Muscle of arm (tissue), 14 donors: ENCODE measurements at places on chromosomes 5 and 9. TPM values are rescaled to one million over a fixed set of nuclear protein-coding genes. Genes with fewer than 3 reads are reported as not detected.
A peak's percentile ranks its signal among the peaks of the same experiment; 100 is the strongest.

DNA sequence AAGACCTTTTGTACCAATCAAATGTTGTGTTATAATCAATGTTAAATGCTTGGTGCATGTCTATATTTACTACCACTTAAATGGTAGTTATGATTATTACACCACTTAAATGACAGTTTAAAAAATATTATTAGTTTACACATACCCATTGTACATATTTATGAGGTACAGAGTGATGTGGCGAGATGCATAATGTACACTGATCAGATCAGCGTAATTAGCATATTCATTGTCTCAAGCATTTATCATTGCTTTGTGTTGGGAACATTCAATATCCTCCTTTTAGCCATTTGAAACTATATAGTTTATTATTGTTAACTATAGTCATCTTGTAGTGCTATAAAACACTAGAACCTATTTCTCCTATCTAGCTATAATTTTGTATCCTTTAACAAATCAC, 434.4 kb upstream of the ACTBL2 start:
- no peak for DNase-seq

GRCh38 chr9:115944166-115944948, 209.2 kb upstream of the PAPPA start:
- DNase-seq, result peak; percentile 54

GRCh38 chr5:181211208-181211607, 6.2 kb upstream of the TRIM7 start:
- DNase-seq, result no peak

- no peak for DNase-seq
These were observed 335 bp downstream of the ROPN1L start for GRCh38 chr5:10441992-10442435.

DNA sequence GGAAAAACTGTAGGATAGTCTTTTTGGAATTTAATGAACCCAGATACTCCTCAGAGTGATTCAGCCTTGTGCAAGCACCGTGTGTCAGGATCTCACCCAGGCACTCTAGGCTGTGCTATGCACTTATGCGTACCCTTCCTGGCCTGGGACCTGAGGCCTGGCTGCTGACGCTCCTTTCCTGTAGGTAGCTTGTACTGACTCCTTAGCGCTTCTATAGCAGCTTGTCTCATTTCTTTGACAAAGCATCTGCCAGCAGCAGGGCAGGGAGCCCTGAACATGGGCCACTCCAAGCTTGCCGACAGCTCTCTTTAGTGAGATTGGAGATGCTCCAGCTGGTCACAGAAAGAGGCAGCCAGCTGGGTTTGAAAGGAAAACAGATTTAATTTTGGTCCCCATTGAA, 147.3 kb downstream of the SGCD start:
- DNase-seq, result peak; percentile 40

GRCh38 chr9:11833056-11833455, 860.1 kb upstream of the TYRP1 start:
- DNase-seq, result no peak

DNA sequence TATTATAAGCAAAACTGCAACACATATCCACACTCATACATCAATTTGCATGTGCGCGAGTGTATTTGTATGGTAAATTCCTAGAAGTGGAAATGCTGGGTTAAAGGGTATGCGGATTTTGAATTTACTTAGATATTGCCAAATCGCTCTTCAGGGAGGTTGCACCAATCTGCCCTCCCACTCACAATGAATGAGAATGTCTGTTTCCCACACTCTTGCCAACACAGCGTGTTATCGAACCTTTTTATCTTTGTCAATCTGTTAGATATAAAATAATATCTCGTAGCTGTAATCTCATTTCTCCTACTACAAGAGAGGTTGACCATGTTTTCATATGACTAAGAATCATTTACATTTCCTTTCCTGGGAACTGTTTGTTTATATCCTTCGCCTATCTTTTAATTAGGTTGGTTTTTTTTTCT, 35.7 kb downstream of the LHX2 start:
- DNase-seq, result no peak

- DNase-seq, result no peak
These were observed 228.7 kb downstream of the TUSC1 start for GRCh38 chr9:25449503-25449902.

DNA sequence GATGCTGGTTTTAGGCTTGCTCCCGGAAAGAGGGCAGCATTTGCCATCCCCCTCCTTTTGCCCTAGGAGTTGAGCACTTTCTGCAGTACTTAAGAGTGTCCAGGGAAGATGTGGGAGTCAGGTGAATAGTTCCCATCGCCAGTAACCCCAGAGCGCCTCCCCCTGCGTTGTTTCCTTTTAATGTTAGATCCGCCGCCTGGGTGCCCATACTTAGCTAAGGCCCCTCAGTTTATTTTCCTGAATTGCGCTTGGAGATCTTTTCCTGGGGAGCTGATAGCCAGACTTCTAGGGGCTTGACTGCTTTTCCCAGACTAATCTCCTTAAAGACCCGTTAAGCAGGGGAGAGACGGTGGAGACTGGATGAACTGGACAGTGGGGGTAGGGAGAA, 377 bp upstream of the PCDHAC2 start:
- DNase-seq, result no peak

DNA sequence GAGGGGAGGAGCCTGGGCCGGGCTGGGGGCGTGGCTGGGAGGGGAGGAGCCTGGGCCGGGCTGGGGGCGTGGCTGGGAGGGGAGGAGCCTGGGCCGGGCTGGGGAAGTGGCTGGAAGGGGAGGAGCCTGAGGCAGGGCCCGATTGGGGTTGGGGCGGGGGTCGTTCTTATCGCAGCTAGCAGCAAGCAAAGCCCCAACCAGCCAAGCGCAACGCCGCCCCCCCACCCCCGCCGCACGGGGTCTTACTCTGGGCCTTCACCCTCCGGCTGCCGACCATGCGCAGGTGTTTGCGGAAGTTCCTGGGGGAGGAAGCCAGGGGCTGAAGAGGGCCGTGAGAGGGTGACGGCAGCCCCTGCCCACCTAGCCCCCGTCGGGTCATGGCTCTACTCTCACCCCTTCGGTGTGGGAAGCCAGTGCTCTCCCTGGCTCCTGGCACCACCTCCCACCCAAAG, 5.0 kb downstream of the NSMF start:
- no peak for DNase-seq

- DNase-seq, result no peak
These were observed 9.9 kb downstream of the FBN2 start for GRCh38 chr5:128528126-128528525.

- no peak for DNase-seq
These were observed 53.8 kb upstream of the PAPPA start for GRCh38 chr9:116099821-116100220.

GRCh38 chr9:70641631-70642030, 227.2 kb upstream of the KLF9 start:
- peak; percentile 73 for DNase-seq

GRCh38 chr5:95881833-95882232, 59.3 kb upstream of the GLRX start:
- DNase-seq, result no peak

DNA sequence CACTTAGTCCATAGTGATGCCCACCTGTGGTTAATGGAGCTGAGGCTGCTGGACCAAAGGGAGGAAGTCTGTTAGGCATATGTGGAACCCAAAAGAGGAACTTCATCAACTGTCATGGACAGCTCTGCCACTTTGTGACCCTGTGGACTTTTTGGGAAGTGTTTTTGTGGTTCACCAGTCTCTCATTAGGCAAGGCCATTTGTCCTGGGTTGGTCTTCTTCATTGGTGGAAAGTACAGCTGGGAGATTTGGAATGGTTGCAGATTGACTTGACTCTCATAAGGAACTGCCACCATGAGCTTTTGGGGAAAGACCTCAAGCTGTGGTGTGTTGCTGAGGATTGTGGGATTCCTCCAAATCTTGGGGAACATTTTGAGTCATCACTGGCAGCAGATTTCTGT, 31.9 kb upstream of the IL12B start:
- no peak for DNase-seq

DNA sequence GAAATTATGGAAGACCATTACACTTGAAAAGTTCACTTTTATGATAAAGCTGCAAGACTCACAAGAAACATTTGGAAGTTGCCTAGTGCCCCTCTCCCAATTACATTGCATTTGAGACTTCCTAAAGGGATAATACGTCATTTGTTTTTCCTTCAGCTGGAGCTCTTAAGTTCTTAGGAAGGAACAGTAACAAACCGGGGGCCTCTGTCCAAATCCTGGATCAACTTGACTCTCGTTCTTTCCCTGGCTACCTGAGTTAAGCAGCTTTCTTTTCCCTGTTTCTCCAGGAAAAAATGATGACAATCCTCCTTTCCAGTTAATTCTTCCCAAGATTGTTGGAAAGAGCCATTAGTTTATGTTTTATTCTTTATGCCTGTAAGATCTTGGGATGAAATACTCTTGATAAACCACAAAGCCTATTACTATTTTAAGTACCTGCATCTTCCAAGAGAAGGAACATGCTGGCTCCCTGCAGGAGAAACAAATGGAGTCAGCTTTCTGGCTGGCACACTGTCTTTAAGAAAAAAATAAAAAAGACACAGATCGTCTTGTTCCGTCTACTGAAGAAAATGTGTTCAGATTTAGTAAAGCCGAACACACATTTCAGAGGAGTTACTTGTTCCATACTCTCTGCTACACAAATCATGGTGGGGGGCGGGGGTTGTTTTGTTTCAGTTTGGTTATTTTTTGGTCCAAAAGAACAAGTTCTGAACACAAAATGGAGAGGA, 297.9 kb downstream of the EFNA5 start:
- DNase-seq, result peak; percentile 43

GRCh38 chr9:95225076-95225725, 92.3 kb downstream of the FANCC start:
- no peak for DNase-seq

- DNase-seq, result peak; percentile 5
These were observed 621 bp downstream of the AK6 start for GRCh38 chr5:69368458-69369339.

DNA sequence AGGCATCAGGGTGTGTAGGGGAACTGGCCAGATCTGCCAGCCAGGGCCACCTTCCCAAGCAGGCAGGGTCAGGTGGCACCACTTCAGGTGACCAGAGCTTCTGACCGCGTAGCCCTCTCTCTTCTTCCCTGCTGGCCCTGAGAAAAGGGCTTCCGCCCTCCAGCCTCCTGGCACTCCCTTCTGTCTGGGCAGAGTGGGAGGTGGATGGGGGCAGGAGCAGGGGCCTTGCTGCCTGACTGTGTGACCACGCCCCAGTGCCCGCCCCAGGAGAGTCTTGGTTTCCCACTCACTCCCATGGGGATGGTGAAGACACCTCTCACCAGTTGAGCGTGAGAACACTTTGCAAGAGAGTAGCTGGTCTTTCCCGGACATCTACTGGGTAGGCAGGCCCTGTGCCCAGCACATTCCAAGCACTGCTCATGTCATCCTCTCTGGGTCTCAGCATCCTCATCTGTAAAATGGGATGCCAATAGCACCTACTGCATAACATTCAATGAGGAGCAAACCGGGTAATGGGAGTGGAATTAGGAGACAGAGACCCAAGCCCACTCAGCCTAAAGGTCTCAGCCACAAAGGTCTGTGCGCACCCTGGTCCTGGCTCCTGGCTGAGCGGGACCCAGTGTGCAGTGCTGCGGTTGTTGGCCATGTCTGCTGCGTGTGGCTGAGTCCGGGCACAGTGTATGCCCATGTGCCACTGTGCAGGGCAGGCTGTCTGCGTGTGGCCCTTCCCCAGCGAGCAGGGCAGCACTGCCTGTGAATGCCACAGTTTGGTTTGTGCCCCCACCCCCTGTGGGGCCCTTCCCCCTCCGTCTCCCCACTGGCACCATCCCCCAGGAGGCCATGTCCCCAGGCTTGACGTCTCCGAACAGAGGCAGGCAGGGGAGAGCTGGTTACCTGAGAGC, 179.1 kb upstream of the IER5L start:
- DNase-seq, result no peak

DNA sequence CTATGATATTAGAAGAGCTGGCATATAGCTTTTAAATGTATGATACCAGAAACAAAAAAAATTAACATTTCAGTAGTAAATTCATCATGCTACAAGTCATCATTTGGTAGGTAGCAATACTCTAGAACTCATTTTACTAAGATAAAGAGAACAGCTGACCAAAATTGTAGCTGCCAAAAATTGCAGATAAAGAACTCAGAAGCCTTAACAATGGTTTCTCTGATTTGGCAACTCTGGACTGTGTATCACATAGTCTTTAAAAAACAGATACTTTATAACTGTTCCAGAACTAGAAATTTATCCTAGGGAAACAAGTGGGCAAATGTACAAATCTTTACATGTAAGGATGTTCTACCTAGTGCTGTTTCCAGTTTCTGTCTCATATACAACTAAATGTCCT, 33.9 kb downstream of the ZFR start:
- DNase-seq, result no peak

GRCh38 chr5:73417303-73418034, 31.1 kb downstream of the FOXD1 start:
- DNase-seq, result no peak

- DNase-seq, result no peak
These were observed 16.0 kb upstream of the ZBTB43 start for GRCh38 chr9:126788634-126789349.

DNA sequence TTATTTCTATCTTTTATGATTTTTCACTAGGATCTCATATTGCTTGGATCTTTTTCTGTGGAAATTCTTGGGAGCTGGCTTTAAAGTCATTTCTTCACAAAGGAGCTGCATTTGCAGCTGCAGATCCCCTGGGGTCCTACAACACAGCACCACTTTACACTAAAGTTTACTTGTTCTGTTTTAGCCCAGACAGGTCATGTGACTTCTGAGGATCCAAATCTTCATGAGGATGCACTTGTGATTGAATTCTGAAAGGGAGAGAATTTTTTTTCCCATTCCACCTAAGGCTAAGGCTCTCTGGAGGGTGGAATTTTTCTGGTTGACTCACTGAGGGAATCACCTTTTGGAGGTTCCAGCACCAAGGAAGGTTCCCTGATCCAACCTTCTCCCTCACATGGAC, 43.4 kb downstream of the ACOT12 start:
- no peak for DNase-seq

Gene TSSK1B
- polyA plus RNA-seq, result not detected

Gene TMEFF1
- polyA plus RNA-seq, result 0.49 TPM

Gene GPR150
- polyA plus RNA-seq, result not detected

Gene GPR151
- polyA plus RNA-seq, result not detected

Gene RMND5B
- 34.2 TPM for polyA plus RNA-seq

Gene SLC22A4
- 3.7 TPM for polyA plus RNA-seq

Gene MEF2C
- polyA plus RNA-seq, result 939 TPM

Gene MED7
- polyA plus RNA-seq, result 11.2 TPM

Gene SELENOP
- polyA plus RNA-seq, result 145 TPM

Gene AHRR
- 1.8 TPM for polyA plus RNA-seq

Gene FOXD4L6
- polyA plus RNA-seq, result not detected

Gene ADAM19
- polyA plus RNA-seq, result 17.5 TPM

Gene PCDHB13
- polyA plus RNA-seq, result 3.8 TPM

Gene PCDHB7
- polyA plus RNA-seq, result 2.9 TPM

Gene QRFP
- polyA plus RNA-seq, result 0.26 TPM

Gene TAS2R1
- 0.15 TPM for polyA plus RNA-seq

Gene ZDHHC11
- 25.3 TPM for polyA plus RNA-seq

Gene SPEF2
- polyA plus RNA-seq, result 7.7 TPM

Gene F2RL2
- polyA plus RNA-seq, result 7.3 TPM

Gene LRRTM2
- polyA plus RNA-seq, result 0.81 TPM

Gene CDH6
- polyA plus RNA-seq, result 2.8 TPM
